Stimulated activated CD4-positive, alpha-beta T cell treated with anti-CD3 and anti-CD28 coated beads, Interleukin-15, amount 100 ng/mL, for 24 hours (primary cell): ENCODE measurements at places on chromosomes 3 and 15.

- DNase-seq: peak; percentile 49
Observed at GRCh38 chr15:70853973-70854665, at the start of gene LARP6. Gene LARP6 (minus strand): TSS chr15:70854157. CDS start chr15:70854088, 69 bp downstream.

DNA sequence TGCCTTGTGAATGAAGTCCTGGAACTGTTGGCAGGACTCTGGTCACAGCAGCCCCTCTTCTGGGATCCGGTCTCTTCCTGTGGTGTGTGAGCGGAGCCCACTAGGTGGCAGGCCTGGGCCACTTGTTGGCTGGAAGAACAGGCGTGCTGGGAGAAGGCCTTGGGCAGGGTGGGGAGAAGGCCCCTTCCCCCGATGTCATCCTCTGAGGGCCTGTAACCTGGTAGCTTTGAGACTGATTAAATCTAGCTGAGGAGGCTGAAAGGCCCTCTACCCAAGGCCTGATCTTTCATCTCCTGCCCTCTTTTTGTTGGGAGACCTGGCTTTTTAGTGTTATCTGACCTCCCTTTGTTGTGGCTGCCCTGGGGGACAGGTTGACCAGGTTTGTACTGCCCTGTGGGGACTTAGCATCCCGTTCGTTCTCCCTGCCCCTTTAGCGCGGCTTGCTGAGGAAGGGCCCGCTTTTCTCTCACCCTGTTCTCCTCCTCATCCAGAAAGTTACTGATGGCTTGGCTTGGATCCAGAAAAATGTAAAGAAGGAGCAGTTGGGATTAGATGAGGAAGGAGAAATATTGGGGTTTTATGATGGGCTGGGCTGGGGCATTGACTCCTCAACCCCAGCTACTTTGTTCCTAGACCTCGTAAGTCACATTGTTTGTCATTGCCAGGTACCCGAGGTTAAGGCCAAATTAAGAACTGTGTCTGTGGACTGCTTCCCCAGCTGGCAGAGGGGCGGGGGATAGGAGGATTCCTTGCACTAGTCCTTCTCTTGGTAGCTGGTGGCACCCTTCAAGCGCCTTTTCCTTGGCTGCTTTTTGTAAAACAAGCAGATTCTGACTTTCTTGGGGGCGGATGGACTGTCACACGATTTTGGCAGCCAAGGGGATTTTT lies 48.5 kb downstream of the CHCHD6 start:
- peak; percentile 67 for DNase-seq

DNA sequence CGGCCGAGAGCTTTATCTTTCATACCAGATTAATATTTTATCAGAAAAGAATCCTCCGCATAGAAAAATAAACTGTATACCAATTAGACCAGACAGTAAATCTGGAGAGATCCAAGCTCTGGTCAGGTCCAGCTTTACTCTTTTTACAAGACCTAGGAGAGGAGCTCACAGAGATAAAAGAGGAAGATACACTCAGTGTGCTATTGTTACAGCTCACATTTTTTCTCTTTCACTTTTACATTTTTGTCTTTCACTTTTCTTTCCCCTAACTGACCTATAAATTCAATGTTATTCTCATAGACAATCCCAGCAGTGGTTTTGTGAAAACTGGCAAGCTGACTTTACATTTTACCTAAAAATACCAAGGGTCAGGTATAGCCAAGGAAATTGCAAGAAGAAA lies 55.8 kb downstream of the GUCA1C start:
- no peak for DNase-seq

GRCh38 chr3:160771811-160772459 lies 15.9 kb downstream of the PPM1L start:
- DNase-seq: no peak

GRCh38 chr15:99729327-99729726 lies 3.9 kb downstream of the LYSMD4 start:
- DNase-seq: no peak

- DNase-seq: no peak
Observed at GRCh38 chr3:171822431-171823106, 12.3 kb upstream of the PLD1 start.

DNA sequence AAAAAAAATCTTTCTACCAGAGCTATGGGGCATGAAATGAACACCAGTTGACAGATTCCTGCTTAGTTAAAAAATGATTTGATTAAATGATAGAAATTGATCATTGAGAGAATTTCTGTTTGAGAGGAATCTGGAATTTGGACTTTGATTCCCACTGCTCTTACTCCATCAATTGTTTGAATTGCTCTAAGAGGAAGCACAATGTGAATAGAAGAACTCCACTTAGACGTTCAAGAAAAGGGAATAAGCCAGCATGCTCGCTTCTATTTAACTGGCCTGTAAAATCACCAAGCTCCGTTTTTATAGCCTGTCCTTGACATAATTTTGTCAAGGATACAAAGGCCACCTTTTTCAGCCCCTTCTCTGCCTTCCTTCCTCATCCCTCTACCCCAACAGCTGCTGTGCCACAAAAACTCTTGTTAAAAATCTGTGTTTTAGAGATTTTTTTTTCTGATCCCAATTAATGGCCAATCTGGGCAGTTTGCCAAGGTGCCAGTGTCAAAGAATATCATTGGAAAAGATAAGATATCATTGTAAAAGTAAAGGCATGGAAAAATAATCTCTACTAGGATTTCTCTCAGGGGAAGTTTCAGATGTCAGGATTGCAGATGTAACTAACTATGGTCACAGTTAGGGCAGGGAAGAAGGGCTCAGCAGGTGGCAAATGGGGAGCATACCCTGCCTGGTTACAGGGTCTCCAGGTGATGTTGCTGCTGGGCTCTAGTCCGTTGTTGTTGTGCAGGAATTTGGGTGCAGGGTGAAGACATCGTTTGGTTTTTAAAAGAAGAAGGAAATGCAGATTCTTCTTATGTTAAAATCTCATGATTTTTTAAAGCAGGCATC lies 301.8 kb upstream of the PDZRN3 start:
- no peak for DNase-seq

DNA sequence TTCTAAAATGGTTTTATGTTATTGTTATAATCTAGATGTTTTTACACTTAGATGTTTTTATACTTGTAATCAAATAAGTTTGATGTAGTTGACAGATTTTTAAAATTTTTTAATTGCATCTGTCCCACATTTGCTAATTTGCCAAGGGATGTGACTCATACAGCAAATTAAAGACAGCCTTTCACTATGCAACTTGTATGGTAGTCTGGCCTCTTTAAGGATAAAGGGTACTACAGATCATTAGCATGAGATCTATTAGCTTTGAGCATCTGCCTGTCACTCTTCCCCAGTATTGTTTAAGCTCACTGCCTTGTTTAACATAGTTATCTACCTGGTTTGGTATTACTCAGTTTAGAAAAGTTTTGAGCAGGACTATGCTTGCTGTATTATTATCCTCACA lies 83.0 kb downstream of the NPTN start:
- no peak for DNase-seq

DNA sequence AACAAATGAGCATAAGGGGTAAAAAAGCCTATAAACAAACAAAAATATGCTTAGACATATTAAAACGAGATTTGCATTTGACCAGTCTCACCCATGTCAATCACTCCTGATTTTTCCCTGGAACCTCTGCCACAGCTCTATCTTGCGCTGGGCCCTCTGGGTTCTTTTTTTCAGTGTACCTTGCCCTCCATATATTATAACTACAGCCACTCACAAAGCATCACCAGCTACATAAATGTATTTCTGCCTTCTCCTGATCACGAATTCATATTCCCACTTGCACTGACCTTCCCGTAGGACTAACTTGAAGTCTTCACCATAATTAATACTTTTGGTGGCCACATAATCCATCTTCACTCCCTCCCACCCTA lies 395.6 kb upstream of the ROBO2 start:
- DNase-seq: no peak

GRCh38 chr3:99704417-99704816 lies 66.0 kb downstream of the COL8A1 start:
- no peak for DNase-seq

- DNase-seq: no peak
Observed at GRCh38 chr15:73991260-73991659, 835 bp downstream of the STOML1 start.

DNA sequence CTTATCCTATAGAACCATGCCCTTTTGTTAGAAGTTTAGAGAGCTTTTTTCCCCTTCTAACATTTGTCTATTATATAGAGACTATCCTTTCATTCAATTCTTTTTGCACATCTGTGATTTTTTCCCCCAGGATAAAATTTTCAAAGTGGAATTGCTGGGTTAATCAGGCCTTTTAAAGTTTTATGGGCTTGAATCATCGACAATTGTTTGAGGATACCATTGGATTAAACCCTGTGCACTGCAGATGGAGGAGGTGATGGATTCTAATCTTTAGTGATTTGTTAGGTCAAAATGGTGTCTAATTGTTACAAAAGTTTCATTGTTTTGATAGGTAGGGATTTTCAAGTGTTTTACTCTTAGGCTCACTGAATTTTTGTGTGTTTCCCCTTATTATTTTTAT lies 463.7 kb upstream of the CFAP20DC start:
- no peak for DNase-seq

DNA sequence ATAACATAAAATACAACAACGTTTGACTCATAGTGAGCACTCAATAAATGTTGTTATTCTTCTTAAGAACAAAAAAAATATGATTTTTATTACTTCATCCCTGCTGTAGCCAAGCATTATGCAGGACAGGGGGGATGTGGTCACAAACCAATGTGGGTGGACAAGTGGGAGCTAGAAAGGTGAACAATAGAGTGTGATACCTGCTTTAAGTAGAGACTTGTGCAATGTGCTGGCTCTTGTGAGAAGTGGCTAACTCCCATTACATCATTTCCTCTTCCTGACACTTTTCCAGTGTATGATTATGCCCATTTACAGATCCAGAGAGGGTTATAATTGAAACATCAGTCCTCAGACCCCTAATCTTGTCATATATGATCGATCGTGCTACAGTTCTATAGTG lies 193.6 kb downstream of the UBE2E2 start:
- no peak for DNase-seq

GRCh38 chr3:126355777-126356372 lies 1.3 kb downstream of the KLF15 start:
- DNase-seq: peak; percentile 14

DNA sequence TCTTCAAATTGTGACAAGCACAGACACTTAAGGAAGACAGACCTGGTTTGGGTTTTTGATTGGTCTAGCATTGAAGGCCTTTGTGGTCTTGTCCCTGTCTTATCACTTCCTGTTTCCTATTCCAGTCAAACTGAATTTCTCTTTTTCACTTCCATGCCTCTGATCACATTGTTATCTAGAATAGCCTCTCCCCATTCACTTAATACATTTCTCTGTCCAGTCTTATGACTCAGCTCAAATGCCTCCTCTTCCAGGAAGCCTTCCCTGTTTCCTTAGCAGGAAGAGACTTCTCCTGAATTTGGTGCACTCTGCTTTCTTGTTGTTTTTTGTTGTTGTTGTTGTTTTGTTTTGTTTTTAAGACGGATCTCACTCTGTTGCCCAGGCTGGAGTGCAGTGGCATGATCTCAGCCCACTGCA lies 45.5 kb downstream of the LIMD1 start:
- no peak for DNase-seq

DNA sequence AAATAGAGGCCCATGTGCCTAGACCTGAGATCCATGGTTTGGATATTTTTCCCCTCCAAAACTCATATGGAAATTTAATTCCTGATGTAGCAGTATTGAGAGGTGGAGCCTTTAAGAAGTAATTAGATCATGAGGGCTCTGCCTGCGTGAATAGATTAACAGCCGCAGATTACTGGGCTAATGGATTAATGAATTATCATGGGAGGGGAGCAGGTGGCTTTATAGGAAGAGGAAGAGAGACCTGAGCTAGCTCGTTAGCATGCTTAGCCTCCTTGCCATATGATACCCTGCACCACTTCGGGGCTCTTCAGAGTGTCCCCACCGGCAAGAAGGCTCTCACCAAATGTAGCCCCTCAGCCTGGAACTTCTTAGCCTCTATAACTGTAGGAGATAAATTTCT lies 15.8 kb downstream of the ARHGEF26 start:
- no peak for DNase-seq

DNA sequence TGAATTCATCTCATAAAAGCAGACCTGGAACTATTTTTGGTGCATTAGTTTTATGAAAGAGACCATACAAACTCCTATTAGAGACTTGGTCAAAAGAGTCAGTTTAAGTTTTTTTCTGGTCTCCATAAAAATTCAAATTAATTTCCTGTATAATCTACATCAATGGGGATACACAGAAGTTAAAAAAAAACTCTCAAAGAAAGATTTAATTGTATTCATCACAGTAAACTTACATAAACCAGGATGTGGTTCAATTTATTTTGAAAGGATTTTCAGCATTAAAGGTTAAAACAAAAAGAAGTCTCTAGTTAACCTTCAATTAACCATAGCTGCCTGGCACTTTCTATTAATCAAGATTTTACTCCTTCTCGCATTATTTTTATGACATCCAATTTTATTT lies 530.3 kb upstream of the KCNMB2 start:
- no peak for DNase-seq

DNA sequence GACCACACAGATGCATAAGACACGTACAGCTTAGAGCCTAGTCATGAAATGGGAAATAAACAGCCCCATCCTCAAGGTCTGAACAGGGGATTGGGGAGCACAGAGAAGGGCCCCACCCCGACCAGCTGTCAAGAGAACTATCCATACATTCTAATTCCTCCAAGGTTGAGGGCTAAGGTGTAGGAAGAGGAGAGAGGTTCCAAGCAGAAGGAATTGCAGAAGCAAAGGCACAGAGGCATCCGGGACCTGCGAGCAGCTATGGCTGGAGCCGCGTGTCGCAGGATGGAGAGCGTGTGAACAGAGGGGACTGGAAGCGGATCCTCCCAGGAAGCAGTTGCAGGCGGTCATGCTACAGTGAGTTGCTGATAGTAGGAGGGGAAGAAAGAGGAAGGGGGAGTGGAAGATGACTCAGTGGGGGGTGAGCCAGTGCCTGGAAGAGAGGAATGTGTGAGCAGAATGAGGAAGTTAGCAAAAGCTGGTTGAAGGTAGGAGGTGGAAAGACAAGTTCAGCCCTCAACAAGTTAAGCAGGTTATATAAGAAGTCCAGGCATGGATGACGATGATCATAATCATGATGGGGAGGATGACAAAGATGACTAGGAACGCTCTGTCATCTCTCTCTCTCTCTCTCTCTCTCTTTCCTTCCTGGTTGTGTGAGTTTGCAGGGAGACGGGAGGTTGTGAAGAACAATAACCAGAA lies 89.7 kb downstream of the LIPC start:
- no peak for DNase-seq

DNA sequence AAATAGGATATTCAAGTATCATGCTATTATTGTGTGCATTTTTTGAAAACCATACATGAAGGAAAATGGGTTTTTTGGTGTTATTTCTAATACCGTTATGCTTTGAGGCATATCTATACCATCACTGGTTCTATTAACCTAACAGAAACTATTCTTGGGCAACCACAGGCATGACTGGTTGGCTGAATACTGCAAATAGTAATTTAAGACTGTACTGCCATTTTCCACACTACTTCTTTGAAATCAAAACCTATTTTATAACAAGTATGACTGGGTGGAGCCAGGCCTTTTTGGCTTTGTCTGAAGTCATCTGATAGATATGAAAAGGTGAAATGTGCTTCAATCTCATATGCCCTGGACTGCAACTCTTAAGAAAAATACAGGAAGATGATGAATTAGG lies 115.1 kb downstream of the ULK4 start:
- DNase-seq: peak; percentile 31
